ENCODE measurements at places on chromosomes 1 and 21.
A peak's percentile ranks its signal among the peaks of the same experiment; 100 is the strongest.

GRCh38 chr1:116568662-116569380, 2.0 kb downstream of the CD58 start:
- no peak for DNase-seq

DNA sequence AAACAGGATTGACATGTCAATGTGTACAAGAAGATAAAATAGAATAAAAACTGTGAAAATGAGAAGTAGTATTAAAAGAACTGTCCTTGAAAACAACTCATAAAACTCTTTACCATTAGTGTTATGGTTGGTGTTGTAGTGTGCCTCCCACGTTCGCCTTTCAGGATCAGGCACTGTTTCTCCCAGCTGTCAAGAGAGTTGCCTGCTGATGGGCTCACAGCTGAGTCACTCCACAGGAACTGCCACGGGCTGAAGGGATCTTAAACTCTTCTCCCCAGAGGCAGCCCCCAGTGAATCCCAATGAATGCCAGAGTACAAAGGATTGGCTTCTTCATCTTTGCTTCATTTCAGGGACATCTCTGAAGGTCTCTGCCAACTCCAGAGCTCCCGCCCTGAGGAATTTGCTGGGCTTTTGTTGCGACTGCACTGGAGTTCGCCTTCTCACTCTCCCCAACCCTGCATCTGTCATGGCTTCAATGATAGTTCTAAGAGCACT, 119.6 kb downstream of the ADGRL2 start:
- no peak for DNase-seq

GRCh38 chr1:27341525-27342252, at the start of gene SYTL1:
Gene SYTL1, plus strand, starts transcription at chr1:27342022. Its CDS starts 3,313 bp downstream, at chr1:27345335.
- DNase-seq, result peak; percentile 83

- DNase-seq, result no peak
Measured at GRCh38 chr21:17900281-17900989, 81.3 kb upstream of the C21orf91 start.

- no peak for DNase-seq
Measured at GRCh38 chr1:5834477-5835178, 157.6 kb downstream of the NPHP4 start.

DNA sequence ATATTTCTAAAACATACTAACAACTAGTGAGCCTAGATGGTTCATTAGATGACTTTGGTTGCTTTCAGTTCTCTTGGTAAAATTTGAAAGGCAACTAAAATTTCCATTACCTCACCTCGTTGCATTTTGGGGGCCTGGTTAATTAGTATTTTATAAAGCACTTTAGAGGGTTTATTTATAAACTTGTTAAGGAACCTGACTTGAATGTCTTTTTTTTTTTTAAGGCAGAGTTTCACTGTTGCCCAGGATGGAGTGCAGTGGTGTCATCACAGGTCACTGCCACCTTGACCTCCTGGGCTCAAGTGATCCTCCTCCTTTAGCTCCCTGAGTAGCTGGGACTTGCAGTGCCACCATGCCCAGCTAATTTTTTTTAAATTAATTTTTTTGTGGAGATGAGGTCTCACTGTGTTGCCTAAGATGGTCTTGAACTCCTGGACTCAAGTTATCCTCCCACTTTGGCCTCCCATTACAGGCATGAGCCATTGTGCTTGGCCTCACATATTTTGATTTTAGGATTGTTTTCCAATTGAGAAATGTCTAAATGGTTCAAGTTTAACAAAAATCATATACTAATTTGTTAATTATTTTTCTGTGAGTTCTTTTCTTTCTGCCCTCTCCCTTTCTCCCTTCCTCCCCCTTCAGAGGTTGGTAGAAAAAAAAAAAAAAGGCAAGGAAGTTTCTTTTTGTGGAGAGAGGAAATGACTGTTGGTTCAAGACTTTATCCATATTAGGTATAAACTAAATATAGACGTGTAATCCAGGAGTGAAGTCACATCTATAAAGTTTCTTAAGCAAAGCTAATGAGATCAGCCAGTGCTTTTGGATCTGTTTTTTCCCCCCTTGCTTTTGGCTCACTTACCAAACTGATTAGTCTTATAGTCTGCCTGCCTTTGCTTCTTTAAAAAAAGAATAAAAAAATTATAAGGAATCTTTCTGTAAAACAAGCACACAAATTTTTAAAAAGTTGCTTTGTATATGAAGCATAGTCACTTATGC, 24.7 kb downstream of the CLIC4 start:
- DNase-seq, result no peak

GRCh38 chr1:247906504-247907047, 11.2 kb downstream of the OR2W3 start:
- peak; percentile 35 for DNase-seq

- no peak for DNase-seq
Measured at GRCh38 chr1:236907205-236907604, 97.0 kb downstream of the MT1HL1 start.

GRCh38 chr1:203059485-203059884, 26.3 kb downstream of the MYOG start:
- no peak for DNase-seq

DNA sequence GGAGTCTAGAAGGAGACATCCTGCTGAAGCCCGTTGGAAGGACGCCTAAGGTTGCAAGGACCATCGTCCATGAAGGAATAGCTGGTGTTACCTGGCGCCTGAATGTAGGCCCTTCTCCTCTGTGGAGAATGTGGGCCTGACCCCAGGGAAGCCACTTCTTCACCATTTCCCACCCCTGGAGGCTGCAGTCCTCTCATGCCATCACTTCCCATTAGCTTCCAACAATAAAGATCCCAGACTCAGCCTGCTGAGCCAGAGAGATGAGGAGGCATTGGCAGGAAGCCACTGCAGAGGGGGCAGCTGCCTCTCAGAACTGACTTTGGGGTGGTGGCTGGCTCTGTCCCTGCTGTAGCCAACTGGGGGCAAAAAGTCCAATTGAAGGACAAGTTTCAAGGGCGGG, 21.3 kb upstream of the KCNE2 start:
- no peak for DNase-seq

DNA sequence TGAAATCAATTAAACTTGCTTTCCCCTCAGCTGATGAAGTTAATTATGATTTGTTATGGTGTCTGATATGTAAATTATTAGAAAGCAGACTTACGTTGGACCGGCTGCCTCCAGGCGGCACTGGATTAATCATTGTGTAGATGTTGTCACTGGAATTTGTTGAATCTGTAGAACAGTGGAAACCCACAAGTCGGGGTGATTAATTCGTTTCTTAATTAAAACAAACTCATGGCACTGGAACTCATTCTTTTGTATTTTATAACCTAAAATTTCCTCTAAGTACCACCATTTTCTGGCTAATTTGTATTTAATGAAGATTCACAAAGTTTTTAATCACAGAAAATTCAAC, 39.0 kb downstream of the MRPL37 start:
- no peak for DNase-seq

GRCh38 chr1:5724847-5725246, 267.4 kb downstream of the NPHP4 start:
- no peak for DNase-seq

DNA sequence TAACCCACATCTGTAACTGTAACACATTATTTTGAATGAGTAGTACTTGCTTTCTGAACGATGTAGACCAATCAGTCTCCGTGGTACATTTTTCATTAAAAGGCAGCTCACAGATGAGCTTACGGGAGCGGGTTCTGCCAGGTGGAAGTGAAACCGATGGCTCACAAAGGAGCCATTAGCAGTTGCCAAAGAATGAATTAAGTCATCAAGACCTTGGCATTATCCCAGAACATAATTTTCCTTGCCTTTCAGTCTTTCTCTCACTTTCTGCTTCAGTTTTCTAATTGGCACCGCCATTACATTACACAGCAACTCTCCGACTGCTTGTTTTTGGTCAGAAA, 33.5 kb upstream of the UTS2 start:
- DNase-seq, result no peak

GRCh38 chr1:154351363-154352068, 26.2 kb downstream of the ATP8B2 start:
- DNase-seq, result no peak

- peak; percentile 12 for DNase-seq
Measured at GRCh38 chr1:7827126-7827955, 25.5 kb downstream of the UTS2 start.

GRCh38 chr1:40699787-40700186, 8.3 kb downstream of the NFYC start:
- no peak for DNase-seq

DNA sequence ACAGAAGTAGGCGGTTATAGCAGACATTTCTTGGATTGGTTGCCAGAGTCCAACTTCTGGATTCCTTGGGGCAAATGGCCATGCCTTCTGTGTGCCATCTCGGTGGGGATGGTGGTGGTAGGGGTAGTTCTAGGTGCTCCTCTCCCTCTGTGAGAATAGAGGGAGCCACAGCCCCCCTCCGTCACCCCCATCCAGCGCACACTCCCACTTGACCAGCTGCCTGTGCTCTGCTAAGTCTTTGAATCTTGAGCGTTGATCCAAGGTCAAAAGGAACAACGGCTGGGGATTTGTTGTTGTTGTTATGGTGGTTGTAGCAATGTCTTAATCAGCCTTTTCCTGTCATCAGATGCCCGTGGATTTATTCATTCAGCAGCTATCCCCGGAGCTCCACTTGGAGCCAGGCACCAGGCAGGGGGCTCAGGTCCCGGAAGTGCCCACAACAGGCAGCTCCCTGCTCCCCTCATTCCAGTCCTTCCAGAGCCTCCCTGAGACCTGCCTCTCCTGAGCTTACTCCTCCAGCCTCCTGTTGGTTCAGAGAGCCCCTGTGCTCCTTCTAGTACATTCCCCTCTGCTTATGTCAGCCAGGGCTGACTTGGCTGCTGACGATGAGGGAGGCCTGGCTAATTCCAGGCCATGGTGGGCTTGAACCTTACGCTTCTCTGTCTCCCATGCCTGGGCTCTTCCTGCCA, 146.6 kb upstream of the WNT4 start:
- DNase-seq, result no peak

GRCh38 chr1:54926970-54927369, 40.0 kb upstream of the DHCR24 start:
- DNase-seq, result no peak

DNA sequence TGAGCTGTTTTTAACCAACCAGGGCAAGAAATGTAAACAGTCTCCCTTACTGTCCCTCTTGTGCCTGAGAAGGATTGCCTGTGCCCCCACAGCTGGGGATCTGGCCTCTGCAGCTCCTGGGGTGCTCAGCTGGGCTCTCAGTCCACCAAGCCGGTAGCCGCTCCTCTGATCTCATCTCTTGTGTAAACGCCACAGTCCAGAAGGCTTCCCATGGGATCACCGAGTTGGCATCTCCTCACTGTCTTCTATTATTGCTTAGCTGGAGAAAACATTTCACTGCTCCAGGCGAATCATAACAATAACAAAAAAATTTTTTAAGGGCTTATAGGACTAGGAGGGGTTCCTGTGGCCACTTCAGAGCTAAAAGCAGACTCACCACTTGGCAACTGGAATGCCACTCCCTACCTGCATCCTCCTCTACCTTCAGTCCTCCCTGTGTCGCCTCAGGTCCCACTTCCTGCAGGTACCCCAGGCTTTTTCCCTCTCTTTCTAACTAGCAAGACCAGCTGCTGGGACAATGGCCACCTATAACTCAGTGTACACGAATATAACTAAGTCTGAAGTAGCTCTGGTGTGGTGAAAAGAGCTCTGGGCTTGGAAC, 75.8 kb downstream of the ATP1A1 start:
- no peak for DNase-seq

GRCh38 chr21:39164523-39164922, 18.7 kb downstream of the PSMG1 start:
- no peak for DNase-seq

- no peak for DNase-seq
Measured at GRCh38 chr1:11731691-11732283, 4.1 kb upstream of the AGTRAP start.

DNA sequence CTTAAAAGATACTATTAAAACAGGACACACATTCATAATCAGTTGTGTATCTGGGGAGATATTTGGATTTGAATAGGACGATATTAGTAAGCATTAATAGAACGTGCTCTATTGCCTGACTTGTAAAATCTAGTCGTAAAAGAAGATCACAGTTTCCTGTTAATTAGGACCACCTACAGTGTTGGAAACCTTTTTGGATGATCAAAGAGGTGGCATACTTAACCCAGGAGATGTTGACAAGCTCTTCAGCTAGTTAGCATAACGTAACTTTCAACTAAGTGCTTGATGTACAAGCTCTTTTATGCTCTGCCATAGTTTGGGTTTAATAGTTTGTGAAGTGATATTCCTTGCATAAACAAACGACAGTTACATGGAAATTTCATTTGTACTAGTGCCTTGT, 293.3 kb upstream of the NR5A2 start:
- DNase-seq, result no peak

GRCh38 chr1:64147759-64148158, 55.7 kb upstream of the UBE2U start:
- DNase-seq, result no peak

GRCh38 chr1:205041998-205042910, 758 bp upstream of the CNTN2 start:
- no peak for DNase-seq

GRCh38 chr1:52551507-52552235, 1.2 kb downstream of the TUT4 start:
- DNase-seq, result peak; percentile 47

DNA sequence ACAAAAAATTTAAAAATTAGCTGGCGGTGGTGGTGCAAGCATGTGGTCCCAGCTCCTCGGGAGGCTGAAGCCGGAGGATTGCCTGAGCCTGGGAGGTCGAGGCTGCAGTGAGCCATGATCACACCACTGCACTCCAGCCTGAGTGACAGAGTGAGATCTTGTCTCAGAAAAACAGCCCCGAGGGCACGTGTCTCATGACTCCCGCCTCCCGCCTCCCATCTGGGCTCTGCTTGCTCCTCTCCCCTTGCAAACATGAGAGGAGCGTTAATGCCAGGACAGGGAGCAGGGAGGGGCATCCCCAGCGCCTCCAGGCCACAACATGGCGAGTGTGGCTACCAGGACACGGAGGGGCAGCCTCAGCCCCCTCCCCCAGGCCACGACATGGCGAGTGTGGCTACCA, 28.3 kb downstream of the FAAP20 start:
- DNase-seq, result no peak

DNA sequence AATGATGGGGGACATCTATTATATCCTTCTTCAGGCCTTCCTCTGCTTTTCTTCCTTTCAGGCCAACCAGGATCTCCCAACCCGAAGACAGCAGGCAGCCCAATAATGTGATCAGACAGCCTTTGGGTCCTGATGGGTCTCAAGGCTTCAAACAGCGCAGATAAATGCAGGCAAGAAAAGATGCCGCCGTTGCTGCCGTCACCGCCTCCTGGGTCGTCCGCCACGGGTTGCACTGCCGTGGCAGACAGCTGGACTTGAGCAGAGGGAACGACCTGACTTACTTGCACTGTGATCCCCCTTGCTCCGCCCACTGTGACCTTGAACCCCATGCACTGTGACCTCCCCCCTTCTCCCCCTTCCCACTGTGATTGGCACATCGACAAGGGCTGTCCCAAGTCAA, 27.9 kb downstream of the SZRD1 start:
- no peak for DNase-seq

DNA sequence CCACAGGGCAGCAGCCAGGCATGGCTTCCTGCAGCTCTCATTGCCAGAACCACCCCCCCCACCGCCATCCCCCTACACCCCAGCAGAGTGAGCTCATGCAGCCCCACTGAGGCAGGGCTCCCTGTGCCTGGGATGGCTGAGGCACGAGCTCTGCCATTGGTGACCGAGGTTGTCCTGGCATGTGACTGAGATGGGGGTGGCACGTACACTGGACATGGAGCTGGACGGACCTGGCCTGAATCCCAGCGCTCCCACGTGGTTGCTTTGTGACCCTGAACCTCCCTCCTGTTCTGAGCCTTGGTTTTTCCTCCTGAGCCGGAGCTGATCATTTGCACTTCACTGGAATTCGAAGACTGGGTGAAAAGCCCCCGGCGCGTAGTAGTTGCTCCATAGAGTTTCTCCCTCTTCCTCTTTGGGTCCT, 28.3 kb downstream of the ALPL start:
- DNase-seq, result no peak

- no peak for DNase-seq
Measured at GRCh38 chr1:205563927-205564441, 59.5 kb downstream of the CDK18 start.
